ENCODE measurements at places on chromosomes 6 and 20.
A peak's percentile ranks its signal among the peaks of the same experiment; 100 is the strongest.

- DNase-seq: no peak
Measured at GRCh38 chr6:4896401-4896800, 107.4 kb downstream of the RPP40 start.

DNA sequence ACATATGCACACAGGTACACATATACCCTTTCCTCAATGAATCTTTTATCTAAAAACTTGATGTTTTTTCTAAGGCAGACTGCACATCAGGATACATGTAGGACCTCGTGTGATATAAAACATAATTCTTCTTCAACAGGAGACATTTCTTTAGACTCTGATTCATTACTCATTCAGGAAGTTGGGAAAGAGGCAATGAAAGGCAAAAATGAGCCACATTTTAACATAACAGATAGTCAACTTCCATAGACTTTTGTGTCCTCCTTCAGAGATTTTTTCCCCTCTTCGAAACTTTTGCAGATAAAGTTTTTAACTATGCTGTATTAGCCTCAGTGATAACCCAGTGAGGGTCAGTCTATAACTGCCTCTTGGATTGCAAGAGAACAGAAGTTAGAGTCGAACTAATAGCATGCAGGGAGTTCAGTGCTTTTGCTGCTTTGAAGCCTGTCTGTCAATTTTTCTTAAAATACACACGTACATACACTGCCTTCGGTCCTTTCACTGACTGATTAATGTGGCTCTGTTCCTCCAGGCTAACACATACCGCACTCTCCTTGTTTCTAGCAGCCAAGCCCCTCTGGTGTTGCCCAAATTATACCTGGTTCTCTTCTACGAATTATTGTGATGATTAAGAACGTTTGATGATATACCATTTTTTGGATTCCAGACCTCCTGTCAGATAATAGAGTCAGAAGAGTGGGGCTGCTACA, 562.5 kb upstream of the MAP3K7 start:
- DNase-seq: no peak

DNA sequence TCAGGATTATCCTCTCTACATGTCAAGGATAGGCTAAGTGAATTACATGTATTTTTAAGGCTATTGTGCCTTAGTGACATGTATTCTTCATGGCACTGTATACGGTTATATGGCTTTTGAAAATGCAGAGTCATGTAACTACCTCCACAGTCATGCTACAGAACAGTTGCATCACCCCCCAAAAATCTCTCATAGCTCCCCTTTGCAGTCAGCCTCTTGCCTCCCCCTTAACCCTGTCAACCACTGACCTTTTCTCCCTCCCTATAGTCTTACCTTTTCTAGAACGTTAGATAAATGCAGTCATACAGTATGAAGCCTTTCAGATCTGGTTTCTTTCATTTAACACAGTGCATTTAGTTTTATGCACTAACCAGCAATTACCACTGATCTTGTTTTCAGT, 10.3 kb upstream of the RNF24 start:
- DNase-seq: no peak

DNA sequence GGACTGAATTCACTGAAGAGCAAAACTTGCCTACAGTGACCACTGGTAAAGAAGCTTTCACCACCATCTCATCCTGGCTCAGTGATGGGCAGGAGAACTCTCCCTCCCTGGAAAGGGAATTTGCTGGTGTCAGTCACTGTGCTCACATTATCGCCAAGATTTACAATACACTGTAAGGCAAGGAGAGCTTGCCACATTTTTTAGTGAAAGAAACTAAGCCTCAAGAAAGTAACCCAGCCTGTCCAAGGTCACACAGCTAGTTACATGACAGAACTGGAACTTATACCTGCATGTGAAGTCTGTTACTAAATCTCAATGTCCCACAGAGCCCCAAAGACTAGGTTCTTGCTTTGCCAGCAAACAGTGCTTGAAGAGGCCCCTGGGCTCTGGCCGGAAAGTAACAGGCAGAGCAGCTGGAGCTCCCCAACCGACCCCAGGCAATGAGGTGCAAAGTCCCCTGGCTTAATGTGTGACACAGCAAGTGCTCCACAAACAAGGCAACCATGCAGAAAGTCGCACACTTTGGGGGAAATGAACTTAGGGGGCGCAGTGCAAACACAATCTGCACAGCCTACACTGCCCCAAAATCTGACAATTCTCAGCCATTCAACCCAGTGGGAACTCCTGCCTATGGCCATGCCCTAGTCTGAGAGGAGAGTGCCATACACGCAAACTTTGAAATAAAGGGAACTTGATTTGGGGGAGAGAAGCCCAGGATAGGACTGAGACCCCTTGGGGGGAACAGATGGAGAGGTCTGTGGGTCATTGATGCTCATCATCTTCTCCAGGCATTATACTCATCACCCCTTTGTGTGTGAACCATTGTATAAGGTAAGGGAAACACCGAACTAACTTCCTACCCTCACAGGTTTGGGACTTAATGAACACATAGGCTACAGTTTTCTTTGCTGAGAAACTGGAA, 1.9 kb downstream of the BCL2L1 start:
- DNase-seq: no peak

DNA sequence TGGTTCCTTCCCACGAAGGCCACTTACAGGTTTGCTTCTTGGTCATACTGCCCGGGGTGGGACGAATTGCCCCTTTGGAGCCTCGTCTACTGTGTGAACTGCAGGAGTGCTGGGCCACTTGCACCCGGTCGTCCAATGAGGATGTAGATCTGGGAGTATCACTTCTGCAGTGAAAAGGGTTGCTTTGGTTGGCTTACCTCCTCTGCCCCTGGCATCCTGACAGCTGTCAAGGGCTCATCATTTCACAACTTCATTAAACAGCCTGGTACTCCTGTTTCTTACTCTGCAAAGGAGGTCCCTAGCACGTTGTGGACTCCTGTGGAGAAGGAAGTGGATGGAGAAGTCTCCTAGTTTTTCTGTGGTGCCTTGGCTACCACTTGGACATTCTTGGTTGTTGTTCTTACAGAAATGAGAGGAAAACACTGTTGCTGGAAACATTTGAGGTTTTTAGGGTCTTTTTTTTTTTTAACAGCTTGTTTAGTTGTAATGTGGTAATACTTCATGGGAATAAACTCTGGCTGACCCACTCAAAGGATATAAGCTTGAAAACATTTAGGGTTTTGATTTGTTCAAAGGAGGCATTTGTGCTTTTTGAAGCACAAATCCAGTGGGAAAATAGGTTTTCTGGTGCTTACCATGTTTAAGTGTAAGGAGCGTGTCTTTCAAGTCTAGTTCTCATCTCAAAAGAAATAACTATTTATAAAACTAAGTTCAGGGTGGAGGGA, 60.7 kb downstream of the AKAP12 start:
- DNase-seq: no peak

DNA sequence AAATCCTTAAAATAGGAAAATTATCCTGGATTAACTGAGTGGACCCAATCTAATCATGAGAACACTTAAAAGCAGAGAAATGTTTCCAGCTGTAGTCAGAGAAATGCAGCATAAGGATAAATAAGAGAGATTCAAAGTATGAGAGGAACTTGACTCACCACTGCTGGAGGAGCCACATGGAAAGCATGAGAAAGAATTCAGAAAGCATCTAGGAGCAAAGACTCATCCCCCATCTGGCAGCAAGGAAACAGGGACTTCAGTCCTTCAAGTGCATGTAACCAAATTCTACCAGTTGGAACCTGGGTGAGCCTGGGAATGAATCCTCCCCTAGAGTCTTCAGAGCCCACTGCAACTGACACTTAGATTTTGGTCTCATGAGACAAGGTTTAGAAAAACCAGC, 33.7 kb downstream of the RNF146 start:
- DNase-seq: no peak

GRCh38 chr20:36268440-36269342, 32.4 kb downstream of the AAR2 start:
- no peak for DNase-seq

DNA sequence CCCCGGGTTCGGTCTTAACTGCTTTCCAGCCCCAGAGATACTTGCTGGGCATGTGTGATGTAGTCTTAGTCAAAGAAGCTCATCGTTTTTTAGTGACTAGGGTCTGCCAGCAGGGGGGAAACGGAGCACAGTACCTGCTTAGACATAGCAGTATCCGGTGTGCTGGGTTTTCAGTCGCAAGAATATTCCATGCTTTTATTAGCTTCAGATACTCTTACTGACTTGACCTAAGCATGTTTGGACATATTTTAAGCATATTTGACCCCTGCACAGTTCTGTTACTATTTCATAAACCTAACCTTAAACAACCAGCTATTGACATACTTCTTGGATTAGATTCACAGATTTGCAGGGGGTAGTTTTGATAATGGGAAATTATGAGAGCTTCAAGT, 3.0 kb downstream of the E2F3 start:
- peak; percentile 35 for DNase-seq

DNA sequence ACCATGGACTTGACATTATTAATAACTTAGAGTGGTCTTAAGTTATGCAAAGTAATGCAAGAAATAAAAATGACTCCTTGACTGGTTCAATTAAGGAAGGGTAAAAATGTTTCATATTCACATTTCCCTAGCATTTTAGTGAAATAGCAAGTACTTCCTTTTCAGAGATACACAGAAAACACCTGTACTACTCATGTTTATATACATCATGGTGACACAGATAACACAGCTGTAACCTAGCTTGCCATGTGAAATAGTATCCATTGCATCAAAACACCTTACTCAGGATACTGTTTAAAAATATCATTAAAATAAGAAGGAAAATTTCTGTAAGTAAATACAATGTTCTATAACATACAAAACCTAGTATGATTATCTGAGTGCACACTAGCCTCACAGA, 102.4 kb downstream of the AHI1 start:
- DNase-seq: no peak

- no peak for DNase-seq
Measured at GRCh38 chr6:22288721-22289120, 8.1 kb downstream of the PRL start.

DNA sequence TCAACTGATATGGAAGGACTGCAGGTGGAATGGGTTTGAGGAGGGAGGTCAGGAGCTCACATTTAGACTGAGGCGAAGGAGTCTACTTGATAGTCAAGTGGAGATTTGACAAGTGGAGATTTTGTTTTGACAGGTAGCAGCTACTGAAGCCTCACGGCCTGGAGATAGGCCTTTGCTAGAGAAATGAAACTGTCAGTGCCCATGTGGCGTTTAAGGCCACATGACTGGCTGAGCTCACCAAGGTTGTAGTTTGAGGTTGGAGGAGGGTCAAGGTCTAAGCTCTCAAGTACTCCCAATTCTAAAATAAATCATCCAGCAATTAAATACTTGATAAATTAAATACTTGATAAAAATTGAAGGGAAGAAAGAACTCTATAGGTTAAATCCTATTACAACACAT, 80.1 kb upstream of the C6orf118 start:
- no peak for DNase-seq

GRCh38 chr20:63540417-63541186, 3.4 kb upstream of the PTK6 start:
- DNase-seq: no peak

DNA sequence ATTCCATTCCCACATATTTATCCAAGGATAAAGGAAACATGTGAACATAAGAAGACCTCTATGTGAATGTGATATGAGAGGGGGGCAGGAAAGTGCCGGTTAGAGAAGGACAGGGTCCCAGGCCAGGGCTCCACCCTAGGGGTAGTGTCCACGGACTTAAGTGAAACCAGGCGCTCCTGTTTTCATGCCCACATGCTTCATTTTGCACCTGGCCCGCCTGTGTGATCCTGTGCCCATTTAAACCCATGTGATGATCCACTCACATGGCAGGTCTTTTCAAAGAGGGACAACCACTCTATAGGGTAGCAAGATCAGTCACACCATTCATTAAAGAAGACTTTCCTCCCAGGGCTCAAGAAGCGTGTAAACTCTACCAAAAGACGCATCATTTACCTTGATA, 865.3 kb upstream of the GJE1 start:
- no peak for DNase-seq

DNA sequence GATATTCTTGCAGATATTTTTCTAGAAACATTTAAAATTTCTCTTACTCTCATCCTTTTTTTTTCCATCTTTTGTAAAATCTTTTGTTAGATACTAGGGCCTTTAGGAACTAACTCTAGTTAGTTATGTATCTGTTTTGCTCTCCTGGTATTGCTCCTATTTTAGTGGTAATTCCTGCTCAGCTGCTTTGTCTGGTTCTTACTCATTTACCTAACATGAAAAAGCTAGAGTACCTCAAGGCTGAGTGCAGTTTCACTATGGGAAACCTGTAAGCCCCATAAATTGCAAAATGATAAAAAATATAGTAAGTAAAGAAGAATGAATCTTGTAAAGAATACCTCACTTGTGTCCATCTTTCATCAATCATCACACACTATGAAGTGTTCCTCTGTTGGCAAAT, 1602.0 kb downstream of the GRIK2 start:
- no peak for DNase-seq
